ENCODE measurements at places on chromosomes 2 and 18.

DNA sequence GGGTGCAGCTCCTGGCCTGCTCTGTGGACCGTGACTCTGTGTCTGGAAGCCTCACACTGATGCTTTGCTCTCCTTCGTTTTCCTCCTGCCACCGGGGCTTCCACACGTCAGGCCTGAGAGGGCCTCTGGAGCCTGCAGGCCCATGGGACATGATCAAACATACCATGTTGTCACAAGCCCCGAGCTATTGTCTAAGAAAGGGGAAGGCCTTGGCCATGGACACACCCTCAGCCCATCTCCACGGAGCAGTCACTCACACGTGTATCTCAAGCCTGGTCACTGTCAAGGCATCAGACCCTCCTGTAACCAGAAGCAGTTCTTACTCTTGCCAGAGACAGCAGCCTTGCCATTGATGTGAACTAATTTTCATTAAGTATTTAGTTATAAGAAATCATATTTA is 814.1 kb upstream of the SALL3 start:
- DNase-seq: no peak

- no peak for DNase-seq
These were observed 432.2 kb upstream of the SPRED2 start for GRCh38 chr2:65864619-65865018.

DNA sequence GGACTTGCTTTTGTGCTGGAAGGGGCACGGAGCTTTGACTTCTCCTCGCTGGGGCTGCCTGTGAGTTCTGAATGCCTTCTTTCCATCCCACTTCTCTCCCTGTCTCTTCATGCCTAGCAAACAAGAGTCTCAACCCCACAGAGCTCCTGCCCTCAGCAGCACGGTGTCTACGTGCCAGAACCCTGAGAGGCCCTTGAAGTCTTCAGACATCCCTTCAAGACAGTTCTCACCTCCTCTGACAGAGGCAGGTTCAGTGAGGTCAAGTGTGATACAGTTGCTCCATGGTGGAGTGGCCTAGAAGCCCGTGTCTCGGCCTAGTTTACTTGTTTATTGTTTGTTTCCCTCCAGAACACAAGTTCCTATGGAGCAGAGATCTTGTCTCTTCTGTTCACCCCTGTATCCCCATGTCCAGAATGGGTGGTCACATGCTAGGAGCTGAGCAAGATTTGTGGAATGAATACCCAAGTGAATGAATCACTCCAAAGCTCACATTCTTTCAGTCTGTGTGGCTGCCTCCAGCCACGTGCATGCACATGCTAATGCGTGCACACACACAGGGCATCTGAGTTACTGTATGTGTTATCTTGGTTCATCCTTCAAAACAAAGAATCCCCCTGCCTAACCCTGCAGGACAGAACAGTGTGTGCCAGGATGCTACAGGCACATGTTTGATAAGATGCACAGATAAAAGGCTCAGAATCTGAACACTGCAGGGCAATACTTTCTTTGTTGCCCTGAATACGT is 391.6 kb downstream of the NBAS start:
- DNase-seq: no peak

GRCh38 chr2:239898292-239898925 is 126.7 kb downstream of the NDUFA10 start:
- DNase-seq: no peak

GRCh38 chr18:44051026-44051425 is 629.7 kb upstream of the SETBP1 start:
- no peak for DNase-seq

GRCh38 chr2:222318712-222319585 is 20.2 kb upstream of the PAX3 start:
- DNase-seq: no peak

DNA sequence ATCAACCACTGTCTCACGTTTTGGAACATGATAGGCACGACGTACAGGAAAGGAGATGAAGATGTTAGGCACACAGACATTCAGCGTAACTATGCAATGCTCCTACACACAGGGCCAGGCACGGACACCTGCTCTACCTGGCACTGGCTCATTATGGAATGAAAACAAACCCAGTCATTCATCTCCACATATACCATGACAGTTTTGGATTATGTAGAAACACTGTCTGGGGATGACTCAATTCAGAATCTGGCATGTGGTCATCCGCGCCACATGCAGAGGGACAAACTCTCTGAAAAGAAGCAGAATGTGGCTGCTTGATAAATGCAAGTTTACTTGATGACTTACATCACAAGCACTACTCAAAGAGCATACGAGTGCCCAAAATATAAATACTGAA is 29.5 kb upstream of the NFU1 start:
- DNase-seq: no peak

GRCh38 chr2:167861574-167862193 is 385.7 kb downstream of the STK39 start:
- DNase-seq: no peak

- DNase-seq: no peak
These were observed 94.5 kb downstream of the VSNL1 start for GRCh38 chr2:17634997-17635396.

Measured in stimulated activated CD4-positive, alpha-beta T cell treated with anti-CD3 and anti-CD28 coated beads, Interleukin-15, amount 100 ng/mL, for 1 hour (primary cell).